ENCODE measurements at places on chromosomes 2 and 18. TPM values are rescaled to one million over a fixed set of nuclear protein-coding genes. Genes with fewer than 3 reads are reported as not detected.

DNA sequence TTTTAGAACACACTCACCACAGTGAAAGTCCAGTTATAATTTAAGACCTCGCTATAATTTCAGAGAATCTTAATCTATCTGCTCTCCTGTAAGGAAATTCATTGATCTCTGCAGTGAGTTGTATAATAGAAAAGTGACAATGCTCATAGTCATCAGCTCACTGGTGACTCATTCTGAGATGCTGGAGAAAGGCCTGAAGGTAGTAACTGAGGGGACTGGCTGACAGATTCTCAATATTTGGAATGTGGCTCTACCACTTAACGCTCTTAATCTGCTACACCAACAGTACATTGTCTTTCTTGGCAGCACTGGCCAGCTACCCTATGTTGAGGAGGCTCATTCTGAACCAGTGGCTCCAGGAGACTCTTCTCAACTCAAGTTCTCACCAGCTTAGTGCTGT lies 246.1 kb downstream of the RPRM start:
- DNase-seq: no peak

- no peak for DNase-seq
Observed at GRCh38 chr2:172671501-172671900, 64.1 kb upstream of the RAPGEF4 start.

The KIAA2012 gene
- polyA plus RNA-seq: 0.05 TPM

The DYNAP gene
- polyA plus RNA-seq: not detected
